ENCODE measurements at places on chromosomes 2 and 18. TPM values are rescaled to one million over a fixed set of nuclear protein-coding genes. Genes with fewer than 3 reads are reported as not detected.

Gene RGPD3
- 0.34 TPM for total RNA-seq

- DNase-seq, result no peak
Observed at GRCh38 chr2:162013514-162014475, 60.2 kb downstream of the DPP4 start.

DNA sequence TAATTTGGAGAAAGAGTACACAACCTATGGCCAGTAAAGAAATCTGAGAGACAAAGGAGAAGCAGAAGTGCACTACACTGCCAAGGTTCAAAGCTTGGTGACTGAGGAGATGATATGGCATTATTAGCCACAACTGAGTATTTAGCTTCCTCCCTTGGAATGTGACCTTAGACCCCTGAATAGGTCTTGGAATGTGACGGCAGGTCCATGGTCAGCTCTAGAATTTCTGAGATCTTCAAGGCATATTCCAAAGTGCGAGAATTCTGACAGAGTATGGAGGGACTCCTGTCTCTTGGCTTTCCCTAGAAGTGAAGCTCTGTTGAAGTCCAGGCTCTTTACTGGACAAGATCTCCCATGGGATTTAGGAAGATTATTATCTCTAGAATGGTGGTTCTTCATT is 130.0 kb upstream of the FN1 start:
- DNase-seq, result no peak

Gene ESPNL
- 0.07 TPM for total RNA-seq

DNA sequence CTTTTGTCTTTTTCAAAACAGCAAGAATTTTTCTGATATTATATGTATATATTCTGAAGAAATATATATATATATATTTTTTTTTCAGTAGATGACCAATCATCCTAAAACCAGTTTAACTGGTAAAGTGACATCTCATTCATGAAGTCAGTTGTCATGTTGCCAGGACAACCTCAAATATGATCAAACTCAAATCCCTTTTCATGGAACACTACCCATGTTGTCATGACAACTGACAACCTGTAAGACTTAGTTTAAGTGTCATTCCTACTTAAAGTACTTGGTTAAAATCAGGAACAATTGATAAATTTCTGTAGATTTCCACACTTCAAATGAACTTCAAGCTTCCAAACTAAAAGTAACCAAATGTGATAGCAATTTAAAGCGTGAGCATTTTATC is 101.8 kb upstream of the ERBB4 start:
- DNase-seq, result no peak

Gene CRYGD
- total RNA-seq, result not detected

GRCh38 chr2:96587843-96588242 is 50.3 kb downstream of the KANSL3 start:
- no peak for DNase-seq

Gene MGAT4A
- total RNA-seq, result 44.6 TPM

GRCh38 chr18:57389271-57389670 is 36.9 kb downstream of the ST8SIA3 start:
- DNase-seq, result no peak

- DNase-seq, result no peak
Observed at GRCh38 chr2:85287721-85288120, 40.1 kb downstream of the TGOLN2 start.

DNA sequence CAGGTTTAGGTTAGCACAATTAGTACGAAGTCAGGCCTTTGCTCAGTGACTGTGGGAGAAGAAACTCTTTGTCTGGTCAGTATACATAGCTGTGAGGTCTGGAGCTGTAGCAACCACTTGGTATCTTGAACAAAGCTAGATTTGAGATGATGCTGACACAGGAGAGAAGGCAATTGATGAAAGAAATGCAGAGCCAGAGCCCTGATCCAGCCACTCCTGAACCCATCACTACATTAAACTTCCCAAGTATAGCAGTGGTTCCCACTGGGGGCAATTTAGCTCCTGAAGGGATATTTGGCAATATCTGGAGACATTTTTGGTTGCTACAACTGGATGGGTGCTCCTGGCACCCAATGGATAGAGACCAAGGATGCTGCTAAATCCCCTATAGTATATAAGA is 143.9 kb upstream of the SPRED2 start:
- no peak for DNase-seq

Gene LBX2
- 1.6 TPM for total RNA-seq

Gene OXER1
- total RNA-seq, result 1.1 TPM

Gene CCDC102B
- total RNA-seq, result 1.2 TPM

Gene FBLN7
- total RNA-seq, result 16.7 TPM

GRCh38 chr2:235534678-235535422 is 41.0 kb downstream of the AGAP1 start:
- DNase-seq, result no peak

DNA sequence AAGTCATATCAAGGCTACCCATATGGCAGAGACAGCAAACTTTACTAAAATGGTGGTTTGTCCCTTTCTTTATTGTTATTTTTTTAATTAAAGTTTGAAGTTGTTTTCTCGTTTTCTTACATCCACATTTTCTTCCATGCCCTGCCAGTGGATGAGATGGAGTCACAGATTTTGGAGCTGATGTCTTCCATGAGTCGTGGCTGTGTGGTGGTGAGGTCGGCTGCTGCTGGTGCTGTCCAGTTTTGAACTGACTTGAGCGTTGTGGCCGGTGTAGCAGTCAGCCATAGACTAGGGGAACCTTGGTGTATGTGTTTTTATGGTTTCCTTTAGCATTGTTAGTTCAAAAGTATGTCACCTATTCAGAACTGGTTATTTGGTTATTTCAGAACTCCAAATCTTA is 182.8 kb downstream of the SH3RF3 start:
- DNase-seq, result no peak

DNA sequence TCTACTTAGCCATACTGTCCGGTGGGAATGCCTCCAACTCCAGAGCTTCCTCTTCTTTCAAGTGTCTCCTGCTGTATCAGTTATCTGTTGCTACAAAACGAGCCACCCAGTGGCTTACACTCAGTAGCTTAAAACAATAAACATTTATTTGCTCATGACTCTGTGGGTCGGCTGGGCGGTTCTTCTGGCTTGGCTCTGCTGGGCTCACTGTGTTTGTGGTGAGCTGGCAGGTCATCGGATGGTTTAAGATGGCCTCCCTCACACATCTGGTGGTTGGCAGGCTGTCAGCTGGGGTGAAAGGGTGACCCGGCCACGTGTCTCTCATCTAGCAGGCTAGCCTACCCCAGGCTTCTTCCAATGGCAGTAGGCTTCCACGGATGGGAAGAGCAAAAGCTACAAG is 122.4 kb upstream of the SLC1A4 start:
- DNase-seq, result no peak

DNA sequence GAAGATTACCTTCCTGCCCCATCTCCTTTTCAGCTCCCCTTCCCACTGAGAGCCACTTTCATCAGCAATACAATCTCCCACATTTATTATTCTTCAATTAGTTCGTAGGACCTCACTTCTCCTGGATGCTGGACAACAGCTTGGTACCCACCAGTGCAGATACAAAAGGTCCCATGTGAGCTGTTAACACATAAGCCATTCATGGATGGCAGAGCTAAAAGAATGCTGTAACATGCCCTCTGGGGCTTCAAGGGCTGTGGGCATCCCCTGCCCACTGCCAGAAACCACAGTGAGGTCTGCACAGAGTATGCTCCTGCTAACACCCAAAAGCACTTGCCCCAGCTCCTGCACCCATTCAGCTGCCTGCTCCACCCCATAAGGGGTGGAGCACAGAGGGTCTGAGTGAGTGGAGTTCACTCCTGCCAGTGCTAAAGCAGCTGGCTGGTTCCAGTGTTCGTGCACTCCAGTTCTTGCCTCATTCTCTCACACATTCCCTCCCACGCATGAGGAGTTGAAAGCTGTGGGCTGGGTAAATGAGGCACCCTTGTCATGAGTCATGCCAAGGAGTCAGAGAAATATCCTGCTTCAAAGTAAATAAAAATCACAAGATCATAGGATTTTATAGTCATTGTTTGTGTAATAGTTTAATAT is 305.9 kb upstream of the TMEFF2 start:
- DNase-seq, result no peak

- no peak for DNase-seq
Observed at GRCh38 chr2:222304737-222305515, 6.1 kb upstream of the PAX3 start.

GRCh38 chr2:32836933-32837332 is 109.8 kb upstream of the LTBP1 start:
- no peak for DNase-seq

DNA sequence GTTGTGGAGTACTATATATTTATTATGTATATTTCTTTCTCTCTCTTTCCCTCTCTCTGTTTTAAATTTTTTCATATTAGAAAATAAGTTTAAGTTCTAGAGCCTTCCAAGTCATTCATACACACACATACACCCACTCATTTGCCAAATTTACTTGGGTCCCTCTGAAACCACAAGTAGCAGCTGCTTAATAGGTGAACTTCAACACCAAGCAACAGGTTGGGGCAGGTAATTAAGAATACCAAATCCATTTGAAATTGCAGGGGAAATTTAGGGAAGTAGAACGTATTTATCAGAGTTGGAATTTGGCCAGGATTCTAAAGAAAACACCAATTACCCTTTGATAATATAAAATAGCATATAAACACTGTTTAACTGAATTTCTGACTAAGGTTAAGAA is 75.0 kb upstream of the RBBP8 start:
- DNase-seq, result no peak

- DNase-seq, result no peak
Observed at GRCh38 chr2:42886921-42887320, 94.5 kb upstream of the HAAO start.

DNA sequence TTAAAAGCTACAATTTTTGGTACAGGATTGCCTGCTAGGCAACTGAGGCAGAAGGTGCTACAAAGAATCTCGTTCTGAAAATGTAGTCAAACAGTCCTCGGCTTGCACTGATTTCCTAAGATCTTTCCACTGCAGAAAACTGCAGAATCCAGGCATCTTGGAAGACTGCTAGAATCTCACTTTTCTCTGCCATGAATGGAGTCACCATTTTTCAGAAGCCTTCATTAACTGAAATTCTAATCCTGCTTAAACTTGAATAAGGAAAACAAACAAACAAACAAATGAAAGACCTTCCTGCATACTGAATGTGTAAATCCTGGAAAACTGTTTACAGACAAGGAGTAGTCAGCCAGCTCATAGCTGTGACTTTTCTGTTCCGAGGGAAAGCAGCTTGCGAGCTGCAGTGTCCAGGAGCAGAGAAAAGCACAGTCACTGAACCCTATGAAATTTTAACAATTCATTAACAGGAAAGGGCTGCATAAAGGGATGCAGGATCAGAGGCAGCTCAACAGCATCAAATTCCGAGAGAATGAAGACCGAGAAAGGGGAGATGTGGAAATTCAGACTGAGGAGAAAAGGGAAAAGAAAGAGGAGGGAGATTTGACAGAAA is 210.5 kb upstream of the PIK3C3 start:
- no peak for DNase-seq

Gene CTLA4
- 166 TPM for total RNA-seq

GRCh38 chr2:213087040-213087439 is 64.4 kb downstream of the IKZF2 start:
- no peak for DNase-seq

GRCh38 chr2:172261292-172261691 is 158.6 kb upstream of the DLX2 start:
- DNase-seq, result no peak

DNA sequence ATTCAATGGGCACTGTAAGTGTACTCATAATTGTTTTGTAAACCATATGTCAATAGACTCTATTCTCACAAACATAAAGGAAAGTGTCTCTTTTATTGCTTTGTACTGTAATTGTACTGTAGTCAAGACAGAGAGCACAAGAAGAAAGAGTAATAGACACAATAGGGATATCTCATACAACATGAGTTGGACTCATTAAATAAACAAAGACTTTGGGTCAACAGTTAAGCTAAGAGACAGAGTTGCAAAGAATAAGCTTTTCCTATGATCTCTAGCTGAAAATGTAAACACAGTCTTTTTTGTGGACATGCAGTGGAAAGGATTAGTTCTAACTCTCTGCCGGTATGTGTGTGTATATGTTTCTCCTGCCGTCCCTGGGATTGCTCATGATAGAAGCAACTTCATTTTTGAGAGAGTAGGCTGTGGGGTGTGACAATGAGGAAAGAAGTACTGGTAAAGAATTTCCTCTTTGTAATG is 13.9 kb upstream of the KYNU start:
- no peak for DNase-seq

DNA sequence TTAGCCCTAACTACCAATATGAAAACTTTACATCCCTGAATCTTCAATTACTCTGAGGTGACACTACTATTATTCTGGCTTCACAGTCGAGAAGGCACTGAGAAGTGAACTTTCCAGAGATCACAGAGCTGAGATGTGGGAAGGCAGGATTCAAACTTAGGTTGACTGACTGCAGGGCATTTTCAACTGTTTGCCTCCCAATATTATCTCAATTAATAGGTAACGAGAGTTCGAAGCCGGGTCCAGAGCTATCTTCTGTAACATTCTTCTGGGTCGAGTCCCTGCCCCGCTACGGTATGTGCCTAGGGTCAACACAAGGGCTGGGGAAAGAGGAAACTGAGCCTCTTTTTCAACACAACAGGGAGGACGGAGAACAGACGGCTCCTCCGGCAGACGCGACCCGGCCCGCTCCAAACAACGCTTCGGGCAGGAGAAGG is 740 bp downstream of the CHMP3 start:
- DNase-seq, result no peak

Gene STEAP3
- total RNA-seq, result 0.78 TPM

GRCh38 chr18:65352186-65352585 is 398.6 kb upstream of the CDH7 start:
- DNase-seq, result no peak

GRCh38 chr18:21327101-21327500 is 85.1 kb downstream of the GREB1L start:
- no peak for DNase-seq

DNA sequence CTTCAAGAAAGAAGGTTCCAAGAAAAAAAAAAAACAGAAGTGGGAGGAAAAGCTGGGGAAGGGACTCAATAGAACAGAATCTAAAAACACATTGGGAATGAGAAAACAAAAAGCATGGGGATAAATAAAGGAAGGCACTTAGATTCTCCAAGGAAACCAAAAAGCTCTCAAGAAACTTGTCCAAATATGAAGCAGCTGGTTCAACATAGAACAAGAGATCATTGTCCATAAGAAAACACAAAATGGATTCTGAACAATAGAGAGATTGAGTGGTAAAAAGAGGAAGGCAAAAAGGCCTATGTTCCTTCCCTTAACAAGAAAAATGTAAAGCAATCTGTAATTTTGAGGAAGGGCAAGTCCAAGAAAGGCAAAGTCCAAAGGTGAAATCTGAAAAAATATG is 32.9 kb upstream of the ALK start:
- no peak for DNase-seq

- DNase-seq, result no peak
Observed at GRCh38 chr2:234163510-234164045, 113.1 kb downstream of the SPP2 start.

Gene EVA1A
- total RNA-seq, result not detected

GRCh38 chr2:88658326-88658725 is 31.1 kb upstream of the EIF2AK3 start:
- DNase-seq, result no peak

Gene CDH2
- 0.07 TPM for total RNA-seq

DNA sequence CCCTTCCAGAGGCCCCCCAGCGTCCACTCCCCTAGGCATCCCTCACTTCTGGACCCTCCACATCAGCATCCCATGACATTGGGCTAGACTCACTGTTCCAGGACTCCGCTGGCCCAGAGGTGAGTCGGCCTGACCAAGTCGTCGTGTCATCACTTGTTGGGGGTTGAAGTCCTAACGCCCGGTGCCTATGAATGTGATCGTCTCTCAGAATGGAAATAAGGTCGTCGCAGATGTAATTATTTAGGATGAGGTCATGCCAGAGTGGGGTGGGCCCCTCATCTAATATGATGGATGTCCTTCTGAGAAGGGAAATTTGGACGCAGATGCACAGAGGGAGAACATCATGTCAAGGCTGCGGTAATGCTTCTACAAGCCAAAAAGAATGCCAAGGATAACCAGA is 142.7 kb downstream of the AGAP1 start:
- no peak for DNase-seq
